ENCODE measurements at places on chromosomes 5 and 9.

- no peak for DNase-seq
Measured at GRCh38 chr5:149324641-149325040, 20.7 kb upstream of the GRPEL2 start.

DNA sequence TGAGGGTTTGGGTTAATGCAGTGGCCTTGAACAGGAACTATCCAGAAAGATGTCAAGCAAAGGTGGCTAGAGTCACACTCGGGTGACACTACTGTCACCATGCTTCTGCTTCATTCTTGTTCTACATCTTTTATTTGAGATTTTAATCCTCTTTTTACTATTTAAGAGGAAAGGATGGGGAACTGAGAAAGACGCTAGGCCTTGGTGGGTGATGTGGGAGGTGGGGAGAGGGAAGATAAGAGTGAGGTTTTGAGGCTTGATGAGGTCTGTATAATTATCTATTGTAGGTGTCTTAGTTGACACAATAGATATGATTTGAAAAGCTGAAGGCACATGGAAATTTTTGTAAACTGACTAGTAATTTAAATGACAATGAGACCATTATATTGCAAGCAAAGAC, 3.5 kb upstream of the BASP1 start:
- no peak for DNase-seq

DNA sequence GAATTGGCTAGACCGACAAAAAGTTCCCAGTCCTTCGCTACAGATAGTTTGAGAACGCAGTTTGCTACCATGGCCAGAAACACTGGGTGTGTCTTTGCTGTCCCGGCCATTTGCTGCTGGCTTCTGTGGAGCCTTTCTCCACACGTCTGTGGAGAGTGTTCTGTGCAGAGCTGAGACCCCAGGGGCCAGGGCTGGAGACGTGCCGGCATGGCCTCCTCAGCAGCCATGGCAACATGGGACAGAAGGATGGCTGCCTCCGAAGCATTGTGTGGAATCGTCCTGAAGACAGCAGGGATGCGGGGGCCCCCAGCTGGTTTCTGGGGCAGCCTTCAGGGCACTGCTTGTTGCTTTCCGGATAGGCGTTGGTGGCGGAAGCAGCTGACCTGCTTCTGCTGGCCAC, 142.8 kb downstream of the GADD45G start:
- DNase-seq = no peak

- no peak for DNase-seq
Measured at GRCh38 chr5:24535646-24536045, 109.1 kb downstream of the CDH10 start.

GRCh38 chr9:91677331-91677730, 253.7 kb upstream of the NFIL3 start:
- DNase-seq = no peak

DNA sequence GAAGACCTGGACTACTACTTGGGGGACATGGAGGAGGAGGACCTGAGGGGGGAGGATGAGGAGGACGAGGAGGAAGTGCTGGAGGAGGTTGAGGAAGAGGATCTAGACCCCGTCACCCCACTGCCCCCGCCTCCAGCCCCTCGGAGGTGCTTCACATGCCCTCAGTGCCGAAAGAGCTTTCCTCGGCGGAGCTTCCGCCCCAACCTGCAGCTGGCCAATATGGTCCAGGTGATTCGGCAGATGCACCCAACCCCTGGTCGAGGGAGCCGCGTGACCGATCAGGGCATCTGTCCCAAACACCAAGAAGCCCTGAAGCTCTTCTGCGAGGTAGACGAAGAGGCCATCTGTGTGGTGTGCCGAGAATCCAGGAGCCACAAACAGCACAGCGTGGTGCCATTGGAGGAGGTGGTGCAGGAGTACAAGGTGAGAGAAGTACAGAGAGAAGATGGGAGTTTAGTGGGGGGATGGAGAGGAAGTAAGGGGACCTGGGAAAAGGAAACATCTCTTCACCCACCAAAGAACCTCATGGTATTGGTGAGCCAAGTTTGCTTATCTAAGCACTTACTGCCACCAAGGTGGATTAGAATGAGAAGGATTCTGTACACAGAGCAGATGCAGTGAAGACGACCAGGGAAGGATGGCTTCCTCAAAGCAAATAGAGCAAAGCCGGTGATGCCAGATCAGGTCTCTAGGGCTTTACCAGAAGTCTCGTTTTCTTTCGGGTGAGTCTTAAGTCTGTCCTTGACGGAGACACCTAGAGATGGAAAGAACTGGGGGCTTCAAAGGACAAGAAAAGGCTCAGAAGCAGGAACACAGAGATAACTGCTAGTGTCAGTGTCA, 1.5 kb downstream of the TRIM41 start:
- peak; percentile 45 for DNase-seq

GRCh38 chr9:109912726-109913460, 132.9 kb downstream of the PALM2AKAP2 start:
- DNase-seq = no peak

GRCh38 chr9:114299286-114300152, 23.4 kb upstream of the ORM1 start:
- no peak for DNase-seq

DNA sequence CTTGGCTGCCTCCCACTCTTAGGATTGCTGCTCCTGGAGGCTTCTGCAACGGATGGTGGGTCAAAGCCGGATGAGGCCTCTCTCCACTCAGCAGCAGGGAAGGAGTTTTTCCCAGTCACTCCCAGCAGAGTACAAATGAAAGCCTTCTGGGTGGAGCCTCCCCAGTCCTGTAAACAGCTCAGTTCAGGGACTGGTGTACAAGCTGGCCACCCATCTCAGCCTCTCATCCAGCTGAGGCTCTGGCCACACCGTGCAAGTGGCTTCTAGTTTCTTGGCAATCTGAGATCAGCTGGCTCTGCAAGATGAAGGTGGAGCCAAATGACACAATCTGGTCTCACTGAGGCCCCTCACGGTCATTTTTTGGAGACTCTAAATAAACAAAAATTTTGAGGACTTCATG, 10.0 kb downstream of the GPX3 start:
- DNase-seq = no peak

DNA sequence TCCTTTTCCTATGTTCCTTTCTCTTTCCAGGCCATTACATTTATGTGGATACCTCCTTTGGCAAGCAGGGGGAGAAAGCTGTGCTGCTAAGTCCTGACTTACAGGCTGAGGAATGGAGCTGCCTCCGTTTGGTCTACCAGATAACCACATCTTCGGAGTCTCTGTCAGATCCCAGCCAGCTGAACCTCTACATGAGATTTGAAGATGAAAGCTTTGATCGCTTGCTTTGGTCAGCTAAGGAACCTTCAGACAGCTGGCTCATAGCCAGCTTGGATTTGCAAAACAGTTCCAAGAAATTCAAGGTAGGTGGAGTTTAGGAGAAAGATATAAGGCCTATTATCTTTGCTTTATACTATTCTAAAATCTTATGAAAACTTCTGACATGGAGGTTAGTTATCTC, 64.5 kb downstream of the MAMDC2 start:
- DNase-seq = no peak

GRCh38 chr5:53091289-53091688, 18.3 kb downstream of the MOCS2 start:
- no peak for DNase-seq

DNA sequence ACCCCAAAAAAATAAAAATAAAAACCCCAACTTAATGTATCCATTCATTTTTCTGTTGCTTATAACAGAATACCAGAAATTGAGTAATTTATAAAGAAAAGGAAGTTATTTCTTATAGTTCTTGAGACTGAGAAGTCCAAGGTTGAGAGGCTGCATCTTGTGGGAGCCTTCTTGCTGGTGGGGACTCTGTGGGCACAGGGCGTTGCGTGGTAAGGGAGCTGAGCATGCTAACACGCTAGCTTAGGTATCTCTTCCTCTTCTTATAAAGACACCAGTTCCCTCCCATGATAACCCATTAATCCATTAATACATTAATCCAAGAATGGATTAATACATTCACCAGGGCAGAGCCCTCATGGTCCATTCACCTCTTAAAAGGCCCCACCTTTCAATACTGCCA, 150.9 kb downstream of the ZSWIM6 start:
- DNase-seq = no peak

DNA sequence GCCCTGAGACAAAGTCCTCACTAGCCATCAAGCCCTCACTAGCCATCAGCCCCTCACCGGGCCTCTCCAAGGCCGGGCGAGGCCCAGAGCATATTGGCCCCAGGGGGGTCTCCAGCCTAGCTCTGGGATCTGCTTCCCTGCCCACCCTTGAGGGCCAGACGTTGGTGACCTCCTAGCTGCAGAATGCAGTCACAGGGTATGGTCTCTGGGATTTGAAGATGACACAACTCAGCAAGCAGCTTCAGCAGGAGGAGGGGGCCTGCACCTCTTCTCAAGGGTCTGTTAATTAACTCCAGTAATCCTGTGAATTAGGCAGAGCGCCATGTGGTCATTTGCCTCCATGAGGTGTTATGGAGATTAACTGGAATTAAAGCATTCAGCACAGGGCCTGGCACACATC, 116.9 kb upstream of the SPOCK1 start:
- no peak for DNase-seq

DNA sequence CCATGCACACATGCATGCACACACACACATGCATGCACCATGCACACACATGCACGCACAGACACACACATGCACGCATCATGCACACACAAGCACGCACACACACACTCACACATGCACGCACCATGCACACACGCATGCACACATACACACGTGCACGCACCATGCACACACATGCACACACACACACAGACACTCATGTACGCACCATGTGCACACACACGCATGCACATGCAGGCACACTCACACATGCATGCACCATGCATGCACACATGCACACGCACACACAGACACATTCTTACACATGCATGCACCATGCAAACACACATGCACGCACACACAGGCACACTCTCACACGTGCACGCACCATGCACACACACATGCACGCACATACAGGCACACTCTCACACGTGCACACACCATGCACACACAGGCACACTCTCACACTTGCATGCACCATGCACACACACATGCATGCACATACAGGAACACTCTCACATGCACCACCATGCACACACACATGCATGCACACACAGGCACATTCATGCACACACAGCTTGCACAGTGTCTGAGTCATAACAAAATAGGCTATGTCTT, 117.5 kb downstream of the TENT4A start:
- no peak for DNase-seq

DNA sequence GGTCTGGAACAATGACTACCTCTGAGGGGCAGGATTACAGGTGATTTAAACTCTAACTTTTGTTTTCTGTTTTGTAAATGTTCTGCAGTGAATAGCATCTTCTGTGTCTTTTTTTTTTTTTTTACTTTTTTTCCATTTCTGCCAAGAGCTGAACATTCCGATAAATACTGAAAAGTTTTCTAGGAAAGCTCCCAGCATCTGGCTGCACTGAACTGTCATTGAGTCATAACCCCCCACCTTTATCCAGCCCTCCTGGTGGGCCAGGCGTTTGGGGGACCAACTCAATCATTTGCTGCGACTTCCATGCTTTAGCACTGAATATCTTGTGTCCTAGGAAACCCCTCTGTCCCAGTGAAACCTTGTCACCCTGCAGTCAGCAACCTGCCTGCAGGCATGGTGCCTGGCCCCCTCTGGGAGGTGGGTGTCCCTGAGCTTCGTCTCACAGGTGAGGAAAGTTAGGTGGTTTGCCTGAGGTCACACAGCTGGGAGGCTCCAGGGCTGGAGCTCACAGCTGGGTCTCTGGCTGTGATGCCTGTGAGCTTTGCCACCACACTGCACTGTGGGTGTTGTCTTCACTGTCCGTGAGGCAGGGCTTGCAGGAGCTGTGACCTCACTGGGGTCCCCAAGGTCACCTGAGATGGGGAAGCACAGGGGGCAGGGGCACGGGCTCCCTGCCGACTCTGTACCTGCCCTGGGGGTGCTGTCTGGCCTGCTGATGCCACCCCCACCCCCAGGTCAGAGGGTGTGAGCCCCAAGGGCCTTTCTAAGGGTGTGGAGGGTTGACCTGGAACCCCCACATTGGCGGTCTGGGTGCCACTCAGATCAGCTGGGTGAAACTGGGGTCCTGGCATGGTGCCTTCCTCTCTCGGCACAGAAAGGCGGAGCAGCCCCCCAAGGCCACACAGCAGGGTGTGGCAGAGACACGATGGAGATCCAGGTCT, 14.1 kb downstream of the PLPP7 start:
- no peak for DNase-seq

- no peak for DNase-seq
Measured at GRCh38 chr5:32638309-32638708, 53.0 kb downstream of the SUB1 start.

DNA sequence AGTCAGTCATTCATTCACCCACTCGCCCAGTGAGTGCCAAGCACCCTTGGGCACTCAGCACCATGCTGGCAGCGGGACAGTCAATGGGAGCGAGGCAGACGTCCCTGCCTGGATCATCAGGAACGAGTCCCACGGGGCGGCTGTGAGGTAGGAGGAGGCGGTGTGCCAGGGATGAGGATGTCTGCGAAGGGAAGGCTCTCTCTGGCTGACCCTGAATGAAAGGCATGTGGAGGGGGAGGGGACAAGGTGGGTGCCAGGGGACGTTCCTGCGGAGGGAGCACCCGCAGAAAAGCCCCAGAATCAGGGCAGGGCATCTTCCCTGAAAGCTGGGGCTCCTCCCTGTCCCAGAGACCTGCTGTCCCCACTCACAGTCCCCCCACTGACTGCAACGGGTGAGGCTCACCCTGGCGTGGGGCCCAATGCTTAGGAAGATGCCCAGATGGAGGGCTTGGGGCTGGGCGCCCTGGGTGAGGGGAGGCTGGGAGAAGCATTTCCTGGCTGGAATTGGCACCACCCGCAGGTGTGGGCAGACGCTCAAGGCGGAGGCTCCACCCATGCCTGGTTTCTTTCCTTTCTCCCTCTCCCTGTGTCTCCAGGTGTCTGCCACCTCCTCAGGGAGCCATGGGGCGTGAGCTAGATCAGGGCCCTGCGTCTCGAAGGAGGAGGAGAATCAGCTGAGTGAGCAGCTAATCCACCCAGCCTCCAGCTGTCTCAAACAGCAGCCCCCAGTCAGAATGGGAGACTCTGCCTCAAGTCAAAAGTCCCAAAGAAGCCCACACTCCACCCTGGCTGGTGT, 179.0 kb upstream of the PPP1R26 start:
- no peak for DNase-seq

- no peak for DNase-seq
Measured at GRCh38 chr9:7320139-7320538, 479.4 kb downstream of the DMAC1 start.

DNA sequence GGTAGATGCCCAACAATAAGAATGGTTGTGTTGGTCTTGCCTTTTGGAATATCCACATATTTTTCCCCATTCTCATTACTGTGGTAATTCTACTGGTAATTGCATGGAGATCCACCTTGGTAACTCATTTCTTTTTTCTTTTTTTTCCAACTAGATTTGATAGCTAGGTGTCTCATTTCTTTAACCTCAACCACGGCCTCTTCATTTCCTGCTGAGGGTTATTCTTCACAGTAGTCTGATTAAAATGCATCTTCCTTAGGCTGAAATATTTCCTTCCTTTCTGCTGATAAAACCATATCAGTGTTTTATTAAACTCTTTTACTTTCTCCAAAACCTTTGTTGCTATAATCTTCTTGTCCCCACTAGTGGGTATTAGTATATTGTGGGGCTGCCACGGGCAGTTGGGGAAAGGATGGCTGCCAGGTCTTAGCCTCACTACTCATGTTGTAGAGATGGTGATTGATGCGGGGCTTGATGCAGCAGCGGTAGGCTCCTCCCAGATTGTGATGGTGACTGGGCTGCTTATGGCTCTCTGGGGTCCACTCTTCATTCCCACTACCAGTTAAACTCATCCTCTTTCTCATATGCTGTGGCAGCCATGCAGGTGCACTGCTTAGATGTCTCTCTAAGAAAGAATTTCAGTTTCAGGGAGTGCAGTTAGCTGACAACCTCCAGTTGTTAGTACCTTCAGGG, 35.9 kb downstream of the KIF2A start:
- no peak for DNase-seq
